Stimulated activated CD4-positive, alpha-beta T cell treated with anti-CD3 and anti-CD28 coated beads, Interleukin-1b, Interleukin-23, amount 100 ng/mL, for 1 hour (primary cell): ENCODE measurements at places on chromosomes 7 and 10.

GRCh38 chr10:77296534-77297392 lies 340.8 kb downstream of the KCNMA1 start:
- DNase-seq: no peak

DNA sequence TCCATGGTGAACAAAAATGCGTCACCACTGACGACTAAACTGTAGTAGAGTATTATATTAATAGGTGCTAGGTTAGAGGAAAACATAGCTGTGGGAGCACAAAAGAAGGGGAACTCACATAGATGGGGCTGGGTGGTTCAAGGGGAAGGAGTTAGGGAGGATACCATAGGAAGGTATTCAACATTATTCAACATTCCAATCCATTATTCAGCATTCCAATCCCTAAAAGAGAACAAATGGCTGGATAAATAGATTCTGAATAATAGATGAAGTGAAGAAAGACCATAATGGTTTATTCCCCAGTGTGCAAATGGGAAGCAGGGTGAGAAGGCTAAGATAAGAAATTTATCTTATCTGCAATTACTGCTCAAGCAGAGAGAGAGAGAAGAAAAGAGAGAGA lies 61.4 kb downstream of the AASS start:
- DNase-seq: no peak

- no peak for DNase-seq
Measured at GRCh38 chr10:114905450-114905849, 32.5 kb upstream of the TRUB1 start.

DNA sequence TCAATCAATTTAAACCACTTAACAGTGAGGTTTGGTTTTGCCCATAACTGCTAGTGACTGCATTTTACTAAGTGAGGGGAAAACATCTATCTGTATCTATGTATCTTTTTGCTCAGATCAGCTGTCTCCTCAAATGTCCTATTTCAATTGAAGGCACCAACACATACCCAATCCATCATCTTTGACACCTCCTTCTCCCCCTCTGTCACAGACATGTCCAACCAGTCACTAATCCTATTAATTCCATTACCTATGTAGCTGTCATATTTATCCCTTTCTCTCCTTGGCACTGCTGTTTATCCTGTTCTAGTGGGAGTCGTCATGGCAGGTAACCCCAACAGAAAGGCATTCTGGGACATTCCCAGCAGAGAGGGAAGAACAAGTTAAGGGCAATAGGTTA lies 975.2 kb upstream of the AUTS2 start:
- no peak for DNase-seq
